ENCODE measurements at places on chromosomes 4 and X. TPM values are rescaled to one million over a fixed set of nuclear protein-coding genes. Genes with fewer than 3 reads are reported as not detected.

DNA sequence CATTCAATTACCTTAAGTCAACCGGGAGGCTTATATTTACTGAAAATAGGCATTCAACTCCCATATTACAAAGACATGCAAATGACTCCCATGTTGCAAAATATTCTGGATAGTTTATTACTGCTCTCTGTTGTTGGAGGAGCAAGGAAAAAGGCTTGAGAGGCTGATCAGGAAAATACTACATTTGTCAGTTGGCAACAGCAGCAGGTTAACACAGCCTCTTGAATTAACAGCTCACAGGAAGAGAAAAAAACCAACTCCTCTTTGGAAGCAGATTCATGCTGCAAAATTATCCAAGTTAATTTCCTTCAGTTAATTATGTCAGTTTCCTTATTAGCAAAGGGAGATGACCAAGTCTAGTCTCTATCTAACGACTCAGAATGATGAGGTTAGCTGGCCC is 238.9 kb downstream of the MAML3 start:
- H3K36me3 ChIP-seq = no peaks in the 10 kb centered on the region
- H3K4me3 ChIP-seq = no peak overlapping the region
- H3K27ac ChIP-seq = no peak overlapping the region
- H3K4me1 ChIP-seq = peaks cover 63% of the 10 kb centered on the region

DNA sequence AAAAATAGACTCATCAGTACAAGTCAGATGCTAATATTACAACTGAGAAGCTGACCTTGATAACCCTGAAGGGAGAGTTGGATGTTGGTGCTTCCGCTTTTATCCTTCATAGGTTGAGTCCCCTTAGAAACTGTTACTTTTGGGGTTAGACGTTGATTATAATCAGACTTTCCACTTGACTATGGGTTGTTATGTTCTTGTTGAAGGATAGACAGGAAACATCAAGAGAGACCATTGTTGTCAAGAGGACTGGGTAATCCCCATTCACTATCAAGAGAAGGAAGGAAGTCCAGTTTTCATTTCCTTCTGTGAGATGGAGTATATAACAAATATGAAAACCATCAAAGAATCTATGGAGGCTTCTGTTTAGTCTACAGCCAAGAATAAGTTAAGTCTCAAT is 229.9 kb upstream of the AFF2 start:
- H3K4me1 ChIP-seq = no peaks in the 10 kb centered on the region
- DNase-seq = no peak
- no peak overlapping the region for H3K4me3 ChIP-seq
- H3K36me3 ChIP-seq = no peaks in the 10 kb centered on the region
- H3K27ac ChIP-seq = no peak overlapping the region

DNA sequence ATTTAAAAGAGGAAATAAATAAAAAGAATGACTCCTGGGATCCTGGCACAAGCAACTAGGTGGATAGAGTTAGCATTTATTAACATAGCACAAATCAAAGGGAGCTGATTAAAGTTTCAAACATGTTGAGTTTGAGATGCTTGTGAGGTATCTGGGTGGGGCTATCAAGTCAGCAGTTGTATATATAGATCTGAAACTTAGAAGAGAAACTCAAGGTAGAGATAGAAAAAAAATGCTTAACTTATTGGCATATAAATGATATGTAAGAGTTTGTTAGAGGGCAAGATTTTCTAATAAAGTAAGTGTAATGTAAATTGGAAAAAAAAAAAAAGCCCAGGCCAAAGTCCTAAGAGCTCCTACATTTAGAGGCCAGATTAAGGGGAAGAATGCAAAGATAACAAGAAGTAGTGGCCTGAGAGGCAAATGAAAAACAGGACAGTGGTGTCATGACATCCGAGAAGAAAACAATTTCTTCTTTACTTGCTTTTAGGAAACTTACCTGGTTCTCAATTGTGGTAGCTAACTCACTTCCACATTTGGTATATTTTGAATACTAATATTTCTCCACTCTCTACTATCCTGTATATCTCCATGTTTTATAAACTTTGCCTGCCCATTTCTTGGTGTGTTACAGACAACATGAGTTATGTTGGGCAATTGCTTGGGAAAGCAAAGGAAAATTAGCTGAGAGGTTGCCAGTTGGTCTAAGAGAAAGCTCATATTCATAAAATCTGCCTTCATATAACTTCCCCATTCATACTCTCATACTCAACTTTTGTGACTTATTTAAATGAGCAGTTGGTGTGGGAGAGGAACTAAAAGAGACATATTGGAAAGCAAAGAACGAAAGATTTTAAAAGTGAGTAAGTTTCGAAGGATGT is 169.2 kb downstream of the PARM1 start:
- H3K27me3 ChIP-seq = no peaks in the 10 kb centered on the region
- H3K27ac ChIP-seq = no peak overlapping the region
- H3K4me1 ChIP-seq = no peaks in the 10 kb centered on the region
- H3K36me3 ChIP-seq = no peaks in the 10 kb centered on the region
- no peak for DNase-seq

GRCh38 chr4:16206848-16207247 is 19.4 kb downstream of the TAPT1 start:
- no peaks in the 10 kb centered on the region for H3K27me3 ChIP-seq
- no peak overlapping the region for H3K4me3 ChIP-seq
- no peak overlapping the region for H3K27ac ChIP-seq

GRCh38 chr4:76235915-76236314 is 15.6 kb upstream of the FAM47E start:
- H3K4me3 ChIP-seq = no peak overlapping the region
- H3K27ac ChIP-seq = no peak overlapping the region
- no peaks in the 10 kb centered on the region for H3K27me3 ChIP-seq
- no peak for DNase-seq

SPP1 gene
- total RNA-seq = 8.0 TPM

GRCh38 chr4:98995183-98996055 is at the start of gene METAP1:
METAP1 (plus strand) TSS chr4:98995721; CDS start chr4:98995754, 33 bp downstream.
- no peaks in the 10 kb centered on the region for H3K27me3 ChIP-seq
- H3K4me1 ChIP-seq = peaks cover 7% of the 10 kb centered on the region
- peak; percentile 97 for DNase-seq
- no peaks in the 10 kb centered on the region for H3K36me3 ChIP-seq
- peak within 1 kb of the TSS; percentile 95 for H3K4me3 ChIP-seq

JAKMIP1 gene
- total RNA-seq = 0.65 TPM

ZCCHC18 gene
- total RNA-seq = 0.24 TPM

- no peak within 1 kb of the TSS for H3K27ac ChIP-seq
- H3K4me3 ChIP-seq = peak within 1 kb of the TSS; percentile 39
- H3K4me1 ChIP-seq = no peaks in the 10 kb centered on the region
Measured at GRCh38 chr4:8592366-8593263, at the start of gene CPZ. CPZ (plus strand) TSS chr4:8592765; CDS start chr4:8592834, 69 bp downstream.

DNA sequence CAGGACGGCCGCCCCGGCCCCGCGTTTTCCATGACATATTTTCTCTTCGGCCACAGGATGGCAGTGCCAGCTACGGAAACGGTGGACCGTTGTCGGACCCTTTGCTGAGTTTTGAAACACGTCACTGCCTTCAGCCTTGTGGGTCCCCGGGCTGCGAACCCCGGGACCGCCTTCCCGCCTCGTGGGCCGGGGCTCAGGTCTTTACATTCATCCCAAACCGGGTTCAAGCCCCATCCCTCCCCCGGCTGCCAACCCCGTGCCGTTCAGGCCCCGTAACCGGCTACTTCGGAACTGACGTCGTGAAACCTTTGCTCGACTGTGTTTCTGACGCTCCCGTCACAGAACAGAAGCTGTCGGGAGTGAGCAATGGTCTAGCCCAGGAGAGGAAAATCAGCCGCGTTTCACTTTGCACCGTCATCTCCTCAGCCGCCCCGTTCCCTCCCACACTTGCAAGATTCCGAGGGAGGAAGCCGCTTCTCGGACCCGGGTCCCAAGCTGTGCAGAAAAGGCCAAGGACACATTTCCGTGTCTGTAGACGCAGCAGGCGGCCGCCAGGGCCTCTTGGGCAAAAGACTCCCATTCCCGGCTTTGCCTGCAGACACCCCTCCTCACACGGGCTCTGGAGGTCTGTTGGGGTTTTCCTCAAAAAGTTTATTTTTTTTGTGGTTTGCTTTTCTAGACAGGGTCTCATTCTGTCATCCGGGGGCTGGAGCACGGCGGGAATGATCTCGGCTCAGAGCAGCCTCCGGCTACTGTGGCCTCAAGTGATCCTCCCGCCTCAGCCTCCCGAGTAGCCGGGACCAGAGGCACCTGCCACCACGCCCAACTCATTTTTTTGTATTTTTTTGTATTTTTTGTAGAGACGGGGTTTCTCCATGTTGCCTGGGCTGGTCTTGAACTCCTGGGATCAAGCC is 41.4 kb upstream of the PPP2R3B start:
- peaks cover 4% of the 10 kb centered on the region for H3K4me1 ChIP-seq
- H3K36me3 ChIP-seq = no peaks in the 10 kb centered on the region
- no peak overlapping the region for H3K27ac ChIP-seq
- H3K4me3 ChIP-seq = no peak overlapping the region
- DNase-seq = peak; percentile 41
- H3K27me3 ChIP-seq = peaks cover 14% of the 10 kb centered on the region

DNA sequence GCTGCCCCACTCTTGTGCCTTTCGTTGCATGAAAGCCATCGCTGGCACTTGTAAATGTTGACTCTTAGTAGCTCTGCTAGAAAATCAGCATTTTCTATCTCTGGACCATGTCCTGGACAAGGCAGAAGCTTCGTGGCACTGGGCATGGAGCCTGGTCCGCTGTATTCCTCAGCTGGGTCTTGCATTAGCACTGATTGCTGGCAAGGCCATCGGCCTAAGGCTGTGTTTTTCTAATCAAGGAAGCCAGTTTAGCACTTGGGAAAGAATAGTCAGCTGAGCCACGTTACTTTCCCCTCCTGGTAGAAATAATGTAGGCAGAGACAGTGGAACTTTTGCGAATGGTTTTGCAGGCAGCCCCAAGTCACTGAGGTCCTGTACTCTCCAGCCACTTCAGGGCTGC is 180.2 kb upstream of the EOLA2 start:
- H3K27ac ChIP-seq = no peak overlapping the region
- no peak overlapping the region for H3K4me3 ChIP-seq
- H3K36me3 ChIP-seq = no peaks in the 10 kb centered on the region
- H3K4me1 ChIP-seq = no peaks in the 10 kb centered on the region

DNA sequence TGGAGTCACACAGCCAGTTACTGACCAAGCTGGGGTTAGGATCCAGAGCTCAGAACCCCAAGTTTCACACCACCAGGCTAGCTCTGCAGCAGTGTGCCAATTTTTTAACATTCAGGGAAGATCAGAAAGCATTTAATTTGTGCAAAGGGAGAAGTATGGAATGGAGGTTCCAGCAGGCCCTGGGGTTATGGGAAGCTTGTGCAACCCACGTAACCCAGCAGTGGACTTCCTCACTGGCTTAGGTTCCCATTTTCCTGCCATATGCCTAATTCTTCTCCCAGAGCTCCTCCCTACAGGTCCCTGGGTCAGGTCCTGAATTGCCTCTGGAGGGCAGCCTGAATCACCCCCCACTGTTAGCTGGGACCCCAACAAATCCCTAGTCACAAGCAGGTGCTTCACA is 14.0 kb downstream of the APLN start:
- H3K27ac ChIP-seq = no peak overlapping the region
- H3K4me1 ChIP-seq = peaks cover 4% of the 10 kb centered on the region
- no peak for DNase-seq
- no peak overlapping the region for H3K4me3 ChIP-seq
- H3K36me3 ChIP-seq = no peaks in the 10 kb centered on the region
- H3K27me3 ChIP-seq = no peaks in the 10 kb centered on the region

DNAAF6 gene
- 2.0 TPM for total RNA-seq

ARMCX1 gene
- 18.8 TPM for total RNA-seq

SHISA3 gene
- total RNA-seq = 3.7 TPM

DNA sequence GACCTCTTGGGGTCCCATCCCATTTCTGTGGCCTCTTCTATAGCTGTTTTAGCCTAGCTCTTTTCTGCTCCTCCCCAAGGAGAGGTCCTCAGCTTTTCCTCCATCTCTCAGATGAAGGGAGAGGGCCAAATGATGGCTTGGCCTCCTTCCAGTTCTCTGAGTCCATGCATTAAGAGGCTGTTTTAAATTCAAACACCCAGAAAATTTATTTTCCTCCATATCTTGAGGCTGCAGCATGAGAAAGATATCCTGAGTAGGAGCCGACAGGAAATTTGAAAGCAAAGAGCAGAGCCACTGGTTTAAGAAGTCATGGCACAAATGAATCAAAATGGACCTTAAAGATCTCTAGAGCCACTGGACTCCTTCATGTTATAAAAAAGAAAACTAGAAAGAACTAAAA is 558.8 kb downstream of the MID1IP1 start:
- H3K4me3 ChIP-seq = no peak overlapping the region
- no peak overlapping the region for H3K27ac ChIP-seq
- no peaks in the 10 kb centered on the region for H3K27me3 ChIP-seq
- no peak for DNase-seq
- no peaks in the 10 kb centered on the region for H3K36me3 ChIP-seq

IDUA gene
- total RNA-seq = 46.0 TPM

DNA sequence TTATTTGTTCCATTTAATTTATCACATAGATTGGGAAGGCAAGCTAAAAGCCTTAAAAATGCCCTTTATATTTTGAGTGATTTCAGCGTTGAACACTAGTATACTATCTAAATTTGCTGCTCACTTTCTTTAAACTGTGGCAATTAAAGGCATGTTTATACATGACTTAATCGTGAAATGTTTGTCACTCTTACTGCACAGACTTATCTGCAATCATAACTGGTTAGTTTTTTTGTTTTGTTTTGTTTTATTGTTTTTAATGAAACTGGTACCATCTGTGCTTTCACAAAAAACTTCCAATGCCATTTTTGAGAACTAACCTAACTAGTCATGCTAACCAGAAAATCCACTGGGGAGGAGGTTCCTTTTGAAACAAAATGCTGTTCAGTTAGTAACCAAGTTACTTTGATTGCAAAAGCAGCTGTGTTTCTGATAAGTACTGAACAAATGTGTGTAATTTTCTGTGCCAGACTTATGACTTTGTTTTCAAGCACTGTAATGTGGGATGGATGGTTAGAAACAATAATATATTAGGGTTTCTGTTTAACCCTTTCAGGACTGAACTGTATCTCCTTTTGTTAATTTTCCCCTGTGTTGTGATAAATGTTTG is 56.1 kb downstream of the CCKAR start:
- H3K4me3 ChIP-seq = no peak overlapping the region
- DNase-seq = no peak
- H3K27me3 ChIP-seq = no peaks in the 10 kb centered on the region
- H3K4me1 ChIP-seq = peaks cover 3% of the 10 kb centered on the region
- no peak overlapping the region for H3K27ac ChIP-seq
- H3K36me3 ChIP-seq = peaks cover 55% of the 10 kb centered on the region

RTL9 gene
- total RNA-seq = not detected

DNA sequence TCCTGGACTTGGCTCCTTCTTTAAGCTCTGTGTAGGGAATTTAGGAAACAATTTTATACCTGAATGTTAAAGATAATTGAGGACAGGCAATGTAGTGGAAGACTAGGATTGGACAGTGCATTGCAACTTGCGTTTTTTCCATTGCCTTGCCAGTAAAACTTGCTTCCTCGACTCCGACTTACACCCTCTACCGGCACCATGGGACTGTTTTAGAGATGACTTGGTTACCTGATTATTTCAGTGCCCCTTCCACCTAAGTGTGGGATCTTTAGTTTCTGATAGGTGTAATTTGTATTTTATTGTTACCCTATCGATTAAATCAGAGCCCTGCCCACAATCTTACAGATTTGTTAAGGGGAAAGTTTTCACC is 1.2 kb downstream of the PRPS1 start:
- DNase-seq = no peak
- H3K36me3 ChIP-seq = no peaks in the 10 kb centered on the region
- H3K4me3 ChIP-seq = peak overlapping the region; percentile 67
- H3K27me3 ChIP-seq = no peaks in the 10 kb centered on the region

All from lower lobe of right lung (tissue), 2 donors.